ENCODE measurements at places on chromosomes 2 and 18. TPM values are rescaled to one million over a fixed set of nuclear protein-coding genes. Genes with fewer than 3 reads are reported as not detected.

GAL3ST2 gene
- total RNA-seq = not detected

TSGA10 gene
- 7.9 TPM for total RNA-seq

C2orf92 gene
- 10.3 TPM for total RNA-seq

RHBDD1 gene
- total RNA-seq = 39.7 TPM

C2orf15 gene
- total RNA-seq = 0.23 TPM

PSMA8 gene
- total RNA-seq = not detected

DNAH6 gene
- total RNA-seq = 2.8 TPM

AQP12B gene
- not detected for total RNA-seq
